Stimulated activated CD8-positive, alpha-beta memory T cell treated with anti-CD3 and anti-CD28 coated beads, Interleukin-15, amount 100 ng/mL, for 4 hours (primary cell): ENCODE measurements at places on chromosomes 2 and 18.
A peak's percentile ranks its signal among the peaks of the same experiment; 100 is the strongest.

DNA sequence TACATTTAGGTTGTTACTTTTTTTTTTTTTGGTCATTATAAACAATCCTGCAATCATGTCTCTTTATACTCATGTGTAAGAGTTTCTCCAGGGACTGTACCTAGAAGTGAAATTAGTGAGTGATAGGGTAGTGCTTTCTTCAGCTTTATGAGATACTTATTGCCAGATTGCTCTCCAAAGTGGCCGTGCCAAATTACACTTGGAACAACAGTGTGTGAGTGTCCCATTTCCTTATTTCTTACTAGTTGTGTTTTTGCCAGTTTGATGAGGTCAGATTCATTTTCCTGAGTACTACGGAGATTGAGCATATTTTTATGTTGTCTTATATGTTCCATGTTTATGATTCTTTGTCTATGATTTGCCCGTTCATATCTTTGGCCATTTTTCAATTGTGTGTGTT lies 39.2 kb downstream of the GALNT1 start:
- DNase-seq, result no peak

DNA sequence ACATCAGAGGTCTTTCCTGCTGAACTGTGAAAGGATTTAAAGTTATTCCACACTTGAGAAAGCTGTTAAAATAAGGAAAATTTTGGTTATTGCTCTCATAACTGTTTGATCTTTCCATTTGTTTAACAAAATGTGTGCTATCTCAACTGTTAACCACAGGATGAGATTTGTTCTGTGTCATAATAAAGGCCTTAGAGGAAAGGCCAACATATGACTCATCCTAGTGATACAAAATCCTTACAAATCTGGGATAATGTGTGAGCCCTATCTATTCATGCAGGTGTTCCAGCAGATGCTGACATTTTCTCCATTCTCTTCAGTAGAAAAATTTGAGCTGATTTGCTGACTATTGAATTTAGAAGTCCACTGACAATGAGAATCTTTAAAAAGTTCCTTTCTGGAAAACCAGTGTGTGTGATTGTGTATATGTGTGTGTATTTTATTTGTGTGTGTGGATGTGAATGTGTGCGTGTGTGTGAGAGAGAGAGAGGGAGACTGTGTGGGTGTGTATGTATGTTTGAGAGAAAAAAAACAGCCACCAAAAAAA lies 1111.9 kb upstream of the GYPC start:
- DNase-seq, result no peak

- DNase-seq, result no peak
Measured at GRCh38 chr2:101942851-101943250, 48.9 kb upstream of the IL1R2 start.

- no peak for DNase-seq
Measured at GRCh38 chr2:204638471-204639194, 93.4 kb downstream of the PARD3B start.

DNA sequence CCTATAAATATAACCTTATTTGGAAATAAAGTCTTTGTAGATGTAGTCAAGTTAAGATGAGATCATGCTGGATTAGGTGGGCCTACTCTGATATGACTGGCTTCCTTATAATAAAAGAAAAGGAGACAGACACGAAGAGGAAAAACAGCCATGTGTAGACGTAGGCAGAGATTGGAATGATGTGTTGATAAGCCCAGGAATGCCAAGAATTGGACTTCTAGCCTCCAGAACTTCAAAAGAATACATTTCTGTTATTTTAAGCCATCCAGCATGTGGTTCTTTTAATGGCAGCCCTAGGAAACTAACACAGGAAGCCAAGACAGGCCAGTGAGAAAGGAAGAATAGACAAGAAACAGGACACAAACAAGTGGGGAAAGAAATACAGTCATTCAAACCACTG lies 68.6 kb downstream of the NYAP2 start:
- no peak for DNase-seq

GRCh38 chr2:6960659-6961058 lies 43.4 kb downstream of the RNF144A start:
- DNase-seq, result no peak

GRCh38 chr18:79864006-79864725 lies 66.4 kb downstream of the KCNG2 start:
- no peak for DNase-seq

DNA sequence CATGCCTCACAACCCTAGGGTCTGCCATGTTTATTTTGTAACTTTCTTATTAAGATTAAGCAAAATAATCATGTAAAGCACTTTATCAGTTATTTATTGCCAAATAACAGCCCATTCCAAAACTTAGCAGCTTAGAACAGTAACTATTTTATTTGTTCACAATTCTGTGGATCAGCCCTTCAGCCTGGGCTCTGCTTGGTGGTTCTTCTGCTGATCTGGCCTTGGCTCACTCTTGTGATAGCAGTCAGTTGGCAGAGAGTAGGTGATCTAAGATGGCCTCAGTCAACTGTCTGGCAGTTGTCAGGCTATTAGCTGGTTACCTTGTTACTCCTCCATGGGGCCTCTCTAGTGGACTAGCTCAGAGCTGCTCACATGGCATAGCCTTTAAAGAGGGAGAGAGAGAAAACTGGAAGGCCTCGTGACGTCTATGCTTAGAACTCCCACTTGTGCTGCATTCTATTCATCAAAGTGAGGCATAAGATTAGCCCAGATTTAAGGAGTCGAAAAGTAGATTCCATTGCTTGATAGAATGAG lies 54.3 kb downstream of the PLCL1 start:
- DNase-seq, result no peak

- DNase-seq, result no peak
Measured at GRCh38 chr2:28480403-28481049, 15.3 kb upstream of the PLB1 start.

- DNase-seq, result no peak
Measured at GRCh38 chr18:41012194-41012593, 942.8 kb upstream of the PIK3C3 start.

GRCh38 chr2:127679680-127680361 lies 4.5 kb upstream of the LIMS2 start:
- DNase-seq, result no peak

DNA sequence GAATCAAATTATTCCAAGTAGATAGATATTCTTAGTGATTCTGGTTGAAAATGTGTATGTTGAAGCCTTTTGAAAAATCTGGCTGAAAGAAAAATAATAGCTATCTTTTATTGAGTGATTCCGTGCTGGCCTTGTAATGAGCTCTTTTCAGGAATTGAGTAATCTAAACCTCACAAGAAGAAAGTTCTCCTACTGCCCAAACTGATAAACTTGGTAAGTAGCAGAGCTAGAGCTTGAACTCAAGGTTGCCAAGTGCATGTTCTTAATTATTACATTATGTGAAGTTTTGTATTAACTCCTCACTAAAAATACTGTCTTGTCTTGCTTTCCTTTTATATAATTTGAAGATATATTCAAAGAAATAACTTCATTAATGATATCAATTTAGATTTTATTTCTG lies 1.6 kb upstream of the PPP1R1C start:
- DNase-seq, result no peak

- peak; percentile 45 for DNase-seq
Measured at GRCh38 chr2:241867776-241868420, 1.6 kb upstream of the RTP5 start.

DNA sequence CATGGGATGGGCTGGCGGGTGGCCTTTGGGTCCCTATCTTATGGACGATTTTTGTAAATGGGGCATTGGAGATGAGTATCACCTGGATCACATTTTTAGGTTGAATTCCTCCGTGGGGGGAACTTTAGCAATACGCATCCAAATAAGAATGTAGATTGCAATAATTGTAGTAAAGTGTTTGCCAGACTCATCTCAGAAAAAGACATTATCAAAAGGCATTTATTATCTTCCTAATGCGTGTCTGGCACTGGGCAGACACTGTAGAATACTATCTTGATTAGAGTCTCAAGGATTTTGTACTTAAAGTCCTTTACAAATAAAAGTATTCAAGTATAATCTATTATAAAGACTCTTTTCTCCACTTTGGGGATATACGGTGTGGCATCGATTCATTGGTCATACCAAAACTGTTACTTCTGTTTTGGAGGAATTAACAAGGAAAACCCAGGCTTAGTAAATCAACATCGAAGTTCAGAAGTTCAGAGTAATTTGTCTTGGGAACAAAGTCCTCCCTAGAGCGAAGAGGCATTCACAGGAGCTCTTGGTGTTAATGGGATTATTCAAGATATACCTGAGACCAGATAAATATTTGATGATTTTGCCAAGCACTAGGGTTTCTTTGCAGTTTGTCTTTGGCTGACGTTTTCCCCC lies 578 bp upstream of the ACKR3 start:
- no peak for DNase-seq

DNA sequence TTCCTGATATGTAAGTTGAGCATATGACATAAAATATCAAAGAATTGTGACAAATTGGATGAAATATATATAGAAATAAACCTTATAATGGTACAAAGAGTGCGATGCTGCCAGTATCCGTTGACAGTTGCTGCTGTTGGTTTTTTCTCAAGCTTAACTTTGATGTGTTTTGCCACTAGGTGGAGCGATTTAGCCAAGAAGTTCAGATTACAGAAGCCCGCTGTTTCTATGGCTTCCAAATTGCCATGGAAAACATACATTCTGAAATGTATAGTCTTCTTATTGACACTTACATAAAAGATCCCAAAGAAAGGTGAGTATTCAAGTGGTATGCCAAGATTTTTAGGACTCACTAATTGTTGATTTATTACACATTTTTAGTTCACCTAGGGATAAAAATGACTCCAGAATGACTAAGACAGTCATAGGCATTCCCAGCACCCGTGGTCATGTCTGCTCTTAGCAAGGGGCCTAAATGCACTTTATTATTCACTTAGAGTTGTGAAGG lies 2.1 kb downstream of the RRM2 start:
- no peak for DNase-seq

- DNase-seq, result no peak
Measured at GRCh38 chr2:237326266-237327171, 87.4 kb downstream of the COL6A3 start.

GRCh38 chr2:142796588-142796987 lies 80.9 kb upstream of the KYNU start:
- DNase-seq, result no peak

GRCh38 chr2:37766106-37766505 lies 94.7 kb upstream of the CDC42EP3 start:
- no peak for DNase-seq

- no peak for DNase-seq
Measured at GRCh38 chr2:120448961-120449810, 103.2 kb downstream of the INHBB start.

DNA sequence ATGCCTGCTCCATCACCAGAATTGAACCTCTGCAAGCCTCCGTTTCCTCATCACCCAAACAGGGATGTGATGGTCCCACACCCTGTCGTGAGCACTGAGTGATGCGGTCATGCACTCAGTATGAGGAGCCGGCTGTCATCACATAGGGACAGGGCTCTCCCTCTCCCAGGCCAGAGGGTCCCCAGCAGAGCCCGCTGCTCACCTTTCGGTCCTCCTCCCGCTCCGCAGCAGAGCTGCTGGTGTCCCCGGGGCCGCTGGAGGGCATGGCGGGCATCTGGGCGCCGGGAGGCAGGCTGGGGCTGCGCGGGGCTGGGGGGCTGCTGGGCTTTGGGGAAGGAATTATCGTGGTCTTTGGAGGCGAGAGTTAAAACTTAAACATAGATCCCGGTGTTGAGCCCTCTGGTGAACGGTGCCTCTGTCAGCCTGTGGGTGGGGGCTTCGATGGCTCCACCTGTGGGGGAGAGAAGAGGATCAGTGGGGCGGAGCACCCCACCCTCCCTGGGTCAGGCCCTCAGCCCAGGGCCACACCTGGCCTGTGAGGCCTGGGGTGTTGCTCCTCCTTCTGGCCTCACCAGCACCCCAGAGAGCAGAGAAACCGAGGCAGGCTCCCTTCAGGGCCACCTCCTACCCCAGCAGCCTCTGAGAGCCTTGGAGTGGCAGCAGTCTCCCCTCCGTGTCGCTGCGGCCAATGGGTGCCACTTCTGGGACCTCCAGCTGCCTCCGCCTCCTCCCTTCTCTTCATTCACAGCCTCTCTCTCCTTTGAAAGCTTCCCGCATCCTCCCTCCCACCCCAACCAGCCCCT lies 27.8 kb downstream of the DNMT3A start:
- DNase-seq, result no peak

DNA sequence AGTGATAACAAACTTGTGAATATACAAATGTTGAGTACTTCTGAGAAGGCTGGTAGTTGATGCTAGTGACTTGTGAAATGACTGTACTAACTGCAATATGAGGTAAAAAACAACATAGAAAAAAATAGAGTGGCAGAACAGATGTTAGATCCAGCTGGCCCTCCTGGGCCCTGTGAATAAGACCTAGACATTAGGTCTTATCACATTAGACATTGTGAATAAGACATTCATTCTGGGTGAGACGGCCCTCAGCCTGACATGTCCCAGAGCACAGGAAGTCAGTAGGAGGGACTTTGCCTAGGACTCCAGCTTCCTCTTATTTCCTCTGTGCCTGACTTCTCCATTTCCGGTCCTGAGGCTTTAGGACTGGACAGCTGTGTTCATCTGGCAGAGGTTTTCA lies 22.9 kb downstream of the DOK1 start:
- DNase-seq, result no peak

DNA sequence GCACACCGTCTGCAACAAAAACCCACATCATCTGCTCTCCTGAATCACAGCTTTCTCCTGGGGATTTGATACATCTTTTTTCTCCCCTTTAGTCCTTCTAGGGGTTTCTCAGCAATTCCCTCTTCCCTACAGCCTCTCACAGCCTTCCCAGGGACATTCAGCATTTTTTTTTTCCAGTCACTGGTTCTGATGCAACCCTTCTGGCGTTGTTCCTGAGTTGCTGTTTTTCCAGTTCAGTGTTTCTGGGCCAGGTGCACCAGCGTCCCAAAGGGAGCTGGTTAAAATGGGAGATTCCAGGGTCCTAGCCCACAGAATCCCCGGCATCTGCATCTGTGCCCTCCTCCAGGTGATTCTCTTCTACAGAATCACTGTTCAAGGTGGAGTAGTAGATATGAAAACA lies 36.1 kb downstream of the ADCY3 start:
- no peak for DNase-seq

- peak; percentile 12 for DNase-seq
Measured at GRCh38 chr2:231227310-231228162, 29.1 kb downstream of the ARMC9 start.

DNA sequence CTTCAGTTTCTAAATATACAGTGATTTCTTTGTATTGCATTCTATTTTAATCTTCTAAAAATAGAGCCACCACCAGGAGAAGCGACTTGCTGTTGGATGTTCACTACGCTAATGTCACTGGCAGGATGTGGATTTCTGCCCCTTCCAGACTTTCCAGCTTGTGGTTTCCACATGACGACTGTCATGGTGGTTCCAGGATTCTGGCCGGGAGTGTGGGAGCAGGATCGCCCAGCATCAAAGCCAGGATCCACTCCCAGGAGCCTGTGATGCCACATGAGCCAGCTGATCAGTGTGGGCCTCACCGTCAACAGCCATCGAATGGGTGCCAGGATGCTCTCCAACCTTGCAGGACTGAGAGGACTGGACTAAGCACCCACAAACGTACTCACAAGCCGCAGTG lies 148.8 kb downstream of the HDAC4 start:
- no peak for DNase-seq
